Iris pigment epithelial cell (primary cell): ENCODE measurements at places on chromosomes 1 and 21.

- DNase-seq = no peak
Observed at GRCh38 chr1:159483501-159483900, 44.0 kb downstream of the OR10J1 start.

DNA sequence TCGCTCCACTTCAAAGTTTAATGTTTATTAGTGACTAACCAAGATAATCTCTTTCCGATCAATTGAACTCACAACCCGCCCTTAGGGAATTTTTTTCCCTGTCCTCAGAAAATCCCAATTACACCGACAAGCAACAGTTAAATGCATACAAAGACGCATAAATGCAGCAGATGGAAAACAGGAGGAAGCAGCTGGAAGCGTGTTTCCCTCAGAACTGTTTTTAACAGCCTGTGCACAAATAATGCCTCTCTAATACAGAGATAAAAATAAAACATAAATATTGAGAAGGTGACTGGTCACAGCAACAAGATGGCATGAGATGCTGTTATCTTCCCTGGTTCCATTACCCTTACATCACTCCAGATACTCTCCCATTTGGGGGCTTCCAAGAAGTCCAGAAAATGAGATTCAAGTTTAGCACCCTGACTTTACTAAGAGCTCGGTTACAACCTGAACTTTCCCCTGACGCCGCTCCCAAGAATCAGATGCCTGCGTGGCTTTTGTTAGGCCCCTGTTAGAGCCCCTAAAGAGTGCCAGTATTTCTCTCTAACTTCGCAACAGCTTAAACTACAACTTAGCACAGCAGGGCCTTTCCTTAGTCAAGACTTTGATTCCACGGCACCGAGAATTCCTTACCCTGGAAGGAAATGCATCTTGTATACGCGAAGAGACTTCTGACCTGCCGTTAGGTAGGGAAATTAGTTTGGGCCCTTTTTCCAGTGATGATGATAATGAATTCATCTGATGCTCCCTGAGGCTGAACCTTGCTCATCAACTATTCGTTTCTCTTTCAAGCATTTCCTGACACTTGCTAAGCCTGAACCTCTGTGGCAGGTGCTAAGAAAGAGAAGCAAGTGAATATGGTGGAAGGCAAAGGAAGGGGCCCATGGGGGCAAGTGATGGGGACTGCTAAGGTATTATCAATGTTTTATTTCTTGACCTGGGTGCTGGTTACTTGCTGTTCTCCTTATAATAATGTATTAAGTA lies 137.7 kb upstream of the SMYD2 start:
- no peak for DNase-seq

DNA sequence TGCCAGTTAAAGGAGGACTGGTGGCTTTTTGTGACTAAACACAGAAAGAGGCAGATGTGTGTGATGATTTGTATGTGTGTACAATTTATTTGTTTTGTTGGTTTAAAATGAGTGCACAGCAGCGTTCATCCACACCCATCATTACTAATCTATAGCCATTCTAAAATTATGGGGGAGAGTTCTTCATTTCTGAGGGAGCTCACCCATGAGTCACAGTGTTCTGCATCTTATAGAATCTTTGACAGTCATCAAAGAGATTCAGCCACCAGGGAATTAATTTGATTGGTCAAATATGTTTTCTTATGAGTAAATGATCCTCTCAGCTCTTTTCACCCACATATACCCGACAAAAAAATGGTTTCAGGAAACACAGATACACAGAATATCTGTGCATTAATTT lies 147.9 kb downstream of the GREM2 start:
- no peak for DNase-seq

- no peak for DNase-seq
Observed at GRCh38 chr1:160819186-160819585, 23.2 kb downstream of the LY9 start.

DNA sequence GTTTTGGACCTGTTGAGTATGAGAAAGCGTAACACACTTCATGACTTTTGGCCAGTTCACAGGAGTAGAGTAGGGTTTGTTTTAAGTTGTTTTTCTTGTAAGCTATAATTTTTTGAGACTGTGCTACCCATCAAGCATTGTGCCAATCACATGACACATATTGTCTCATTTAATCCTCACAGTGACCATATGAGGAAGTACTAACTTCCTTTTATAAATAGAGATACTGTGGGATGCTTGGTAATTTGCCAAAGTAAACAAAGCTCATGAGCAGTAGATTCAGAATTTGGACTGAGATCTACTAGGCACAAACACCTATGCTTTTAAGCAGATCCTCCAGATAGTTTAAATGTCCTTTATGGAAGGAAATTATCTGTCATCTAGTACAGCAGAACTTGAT lies 178.3 kb downstream of the CACNA1E start:
- DNase-seq = no peak

- peak; percentile 92 for DNase-seq
Observed at GRCh38 chr1:162676087-162676486, 43.8 kb downstream of the DDR2 start.

DNA sequence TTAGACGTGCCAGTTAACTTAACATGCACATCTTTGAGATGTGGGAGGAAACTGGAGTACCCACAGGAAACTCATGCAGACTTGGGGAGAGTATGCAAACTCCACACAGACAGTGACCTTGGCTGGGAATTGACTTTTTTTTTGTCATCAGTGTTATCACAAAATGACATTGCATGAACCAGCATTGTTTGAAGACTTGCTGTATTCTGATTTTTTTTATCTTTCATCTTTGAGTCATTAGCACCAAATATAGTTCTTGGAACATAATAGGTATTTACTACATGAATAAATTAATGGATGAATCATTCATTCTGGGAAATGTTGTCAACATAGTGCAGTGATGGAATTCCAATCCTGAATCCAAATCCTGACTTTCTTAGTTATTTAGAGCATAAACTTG lies 77.0 kb downstream of the ATF6 start:
- no peak for DNase-seq

- DNase-seq = no peak
Observed at GRCh38 chr1:107526524-107527198, 385.8 kb downstream of the NTNG1 start.

DNA sequence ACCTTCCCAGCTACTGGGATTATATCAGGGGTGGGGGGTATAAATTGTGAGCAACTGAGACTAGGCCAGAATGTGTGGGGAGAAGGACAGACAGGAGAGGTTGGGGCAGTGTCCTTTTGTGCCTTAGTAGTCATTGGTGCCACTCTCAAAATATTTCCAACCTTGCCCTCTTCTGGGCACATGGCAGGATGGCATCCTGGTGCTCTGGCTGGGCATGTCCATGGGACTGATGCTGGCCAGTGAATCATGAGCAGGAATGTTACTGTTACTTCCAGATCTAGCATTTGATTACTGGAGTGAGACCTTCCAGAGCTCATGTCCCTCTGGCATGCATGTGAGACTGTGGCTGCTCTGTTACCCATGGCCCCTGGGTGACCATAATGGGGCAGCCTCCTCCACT lies 151.2 kb downstream of the MATN1 start:
- no peak for DNase-seq

DNA sequence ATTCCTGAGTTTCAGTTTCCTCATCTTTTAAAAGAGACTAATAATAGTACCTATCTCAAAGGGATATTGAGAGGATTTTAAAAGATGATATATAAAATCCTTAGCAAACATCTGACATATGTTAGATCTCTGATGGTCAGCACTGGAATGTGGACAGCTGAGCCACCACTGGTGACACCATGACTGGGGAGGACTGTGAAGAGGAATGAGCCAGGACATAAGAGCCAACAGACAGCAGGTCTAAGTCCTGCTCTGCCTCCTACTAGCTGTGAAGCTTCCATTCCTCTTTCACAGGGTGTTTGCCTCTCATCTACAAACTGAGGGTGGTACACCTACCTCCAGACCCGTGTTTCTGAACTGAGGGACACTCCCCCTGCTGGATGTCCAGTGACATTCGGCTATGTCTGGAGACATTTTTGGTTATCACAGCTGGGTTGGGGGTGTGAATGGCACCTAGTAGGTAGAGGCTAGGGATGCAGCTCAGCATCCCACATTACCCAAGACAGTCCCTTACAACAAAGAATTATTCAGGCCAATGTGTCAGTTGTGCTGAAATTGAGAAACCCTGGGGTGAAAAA lies 109.1 kb upstream of the OLIG2 start:
- no peak for DNase-seq

GRCh38 chr1:45356186-45356585 lies 15.9 kb upstream of the MUTYH start:
- DNase-seq = peak; percentile 34

DNA sequence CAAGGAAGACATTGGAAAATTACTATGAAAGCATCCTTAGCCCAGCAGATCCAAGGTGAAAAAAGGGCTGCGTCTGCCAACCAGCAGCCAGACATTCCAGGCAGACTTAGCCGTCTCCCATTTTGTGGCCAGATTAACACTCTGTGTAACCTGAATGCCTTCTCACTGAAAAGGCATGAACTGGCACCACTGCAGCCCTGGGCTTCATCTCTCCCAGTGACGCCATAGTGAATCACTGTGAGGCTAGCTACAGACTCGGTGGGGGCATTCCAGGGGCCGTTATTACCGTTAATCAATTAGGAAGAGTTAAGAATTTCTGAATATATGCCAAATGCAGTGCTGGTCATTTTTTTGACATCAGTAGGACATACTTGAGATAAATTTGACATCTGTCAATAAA lies 627.4 kb downstream of the LMO4 start:
- peak; percentile 95 for DNase-seq

DNA sequence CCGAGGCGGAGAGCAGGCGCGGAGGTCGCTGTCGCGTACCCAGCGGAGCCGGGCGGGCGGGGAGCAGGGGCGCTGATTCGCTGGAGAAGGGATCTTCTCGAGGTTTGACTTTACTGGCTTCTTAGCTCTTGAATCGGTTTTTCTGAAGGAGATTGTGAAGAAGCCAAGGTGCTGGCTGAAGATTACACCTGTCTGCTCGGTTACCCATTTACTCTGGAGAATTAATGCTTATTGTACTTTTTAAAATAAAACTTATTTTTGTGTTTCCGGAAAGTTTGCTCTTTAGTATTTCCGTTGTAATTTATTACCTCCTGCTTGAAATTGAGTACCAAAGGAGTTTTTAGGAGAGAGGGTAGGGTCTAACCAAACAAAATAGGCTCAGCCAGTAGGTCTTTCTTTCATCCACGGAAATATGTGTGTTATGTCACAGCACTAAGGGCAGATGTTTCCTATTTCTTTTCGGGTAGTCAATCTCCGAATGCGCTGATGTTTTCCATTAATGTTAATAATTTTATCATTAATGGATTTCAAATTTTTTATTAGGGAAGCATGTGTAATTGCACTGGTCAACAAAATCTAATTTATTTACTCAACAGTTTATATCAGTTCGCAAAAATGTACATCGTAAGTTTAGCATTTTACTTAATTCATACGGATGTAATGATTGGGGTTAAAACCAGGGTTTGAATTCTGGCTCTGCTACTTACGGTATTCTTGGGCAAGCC lies 510 bp upstream of the GNG5 start:
- no peak for DNase-seq

DNA sequence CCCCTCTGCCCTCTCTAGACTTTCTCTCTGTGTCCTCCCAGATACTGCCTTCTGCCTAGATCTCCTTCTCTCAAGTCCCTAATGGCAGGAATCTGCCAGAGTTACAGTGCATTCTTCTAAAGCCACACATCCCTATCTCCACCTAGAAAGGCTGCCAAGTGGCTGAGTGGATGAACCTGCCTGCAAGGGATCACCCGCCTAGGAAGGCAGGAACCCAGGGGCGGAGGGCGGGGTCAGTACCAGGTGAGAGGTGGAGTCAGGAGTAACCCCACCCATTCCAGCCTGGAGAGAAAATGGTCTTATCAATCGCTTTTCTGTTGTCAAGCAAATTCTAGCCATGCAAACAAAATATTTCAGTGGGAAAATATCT lies 60.8 kb downstream of the BCAR3 start:
- DNase-seq = no peak

DNA sequence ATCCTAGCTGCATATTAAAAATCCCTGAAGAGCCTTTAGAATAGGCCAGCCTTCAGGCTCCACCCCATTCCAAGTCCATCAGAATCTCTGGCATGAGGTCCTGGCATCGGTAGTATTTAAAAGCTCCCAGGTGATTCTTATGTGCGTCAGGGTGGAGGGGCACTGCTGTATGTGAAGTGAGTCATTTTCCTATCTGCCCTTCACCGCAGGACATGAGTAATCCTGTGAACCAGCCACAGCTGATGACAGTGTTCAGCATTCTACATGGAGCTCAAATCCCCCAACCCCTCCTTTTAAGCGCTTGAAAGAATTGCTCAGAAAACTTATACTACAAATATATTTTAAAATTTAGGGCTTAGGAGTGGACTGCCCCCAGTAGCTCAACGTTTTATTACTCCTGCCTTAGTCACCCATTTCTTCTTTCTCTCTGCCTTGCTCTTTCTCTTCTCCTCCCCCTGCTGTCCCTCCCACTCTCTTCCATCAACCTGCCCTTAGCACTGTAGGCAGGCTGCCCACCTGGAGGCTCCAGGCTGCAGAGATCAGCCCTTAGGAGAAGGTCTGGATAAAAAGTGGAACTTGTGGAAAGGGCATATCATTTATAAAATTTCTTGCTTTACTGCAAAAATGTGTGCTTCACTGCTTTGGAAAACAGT lies 73.8 kb upstream of the ZNF281 start:
- peak; percentile 98 for DNase-seq

- peak; percentile 46 for DNase-seq
Observed at GRCh38 chr1:162951553-162952315, 90.8 kb upstream of the CCDC190 start.

- no peak for DNase-seq
Observed at GRCh38 chr1:6002714-6003501, 10.7 kb upstream of the NPHP4 start.

- DNase-seq = no peak
Observed at GRCh38 chr1:43481491-43481890, 27.8 kb upstream of the HYI start.

DNA sequence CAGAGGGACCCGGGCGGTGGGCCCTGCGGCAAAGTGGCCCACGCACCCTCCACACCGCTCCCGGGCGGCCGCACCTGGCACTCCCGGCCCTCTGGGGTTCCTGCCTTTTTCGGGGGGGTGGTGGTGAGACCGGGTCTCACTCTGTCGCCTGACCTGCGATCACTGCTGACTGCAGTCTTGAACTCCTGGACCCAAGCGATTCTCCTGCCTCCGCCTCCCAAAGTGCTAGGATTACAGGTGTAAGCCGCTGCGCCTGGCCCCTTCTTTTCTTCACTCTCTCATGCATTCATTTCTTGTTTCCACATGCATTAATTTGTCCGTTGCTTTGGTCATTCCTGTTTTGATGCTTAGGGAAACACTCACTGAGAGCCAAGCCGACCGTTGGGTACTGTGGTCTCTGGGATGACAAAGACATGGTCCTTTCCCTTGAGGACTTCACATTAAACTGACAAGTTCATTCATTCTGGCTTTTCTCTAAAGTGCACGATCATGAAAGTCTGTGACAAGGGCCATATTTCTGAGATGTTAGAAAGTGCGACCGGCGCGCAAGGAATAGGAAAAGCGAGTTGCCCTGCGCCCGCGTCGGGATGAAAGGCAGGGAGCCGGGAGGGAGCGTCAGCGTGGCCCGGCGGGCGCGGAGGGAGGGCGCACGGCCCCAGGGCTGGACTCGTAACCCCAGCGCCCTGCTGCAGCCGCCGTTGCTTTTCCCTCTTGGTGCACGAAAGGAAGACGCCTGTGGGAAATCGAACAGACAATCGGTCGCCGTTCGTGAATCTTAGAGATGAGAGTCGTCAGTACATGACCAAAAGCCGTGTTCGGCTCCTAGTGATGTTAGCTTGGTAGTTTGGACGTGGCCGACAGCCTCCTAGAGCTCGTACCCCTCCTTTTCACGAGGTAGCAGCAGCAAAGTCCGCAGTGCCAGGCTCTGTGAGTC lies 1.0 kb upstream of the MCOLN2 start:
- DNase-seq = peak; percentile 20
